PC-3 (cell line): ENCODE measurements at places on chromosomes 16 and 17.

- no peak for DNase-seq
These were observed 425.6 kb upstream of the SALL1 start for GRCh38 chr16:51576498-51577195.

DNA sequence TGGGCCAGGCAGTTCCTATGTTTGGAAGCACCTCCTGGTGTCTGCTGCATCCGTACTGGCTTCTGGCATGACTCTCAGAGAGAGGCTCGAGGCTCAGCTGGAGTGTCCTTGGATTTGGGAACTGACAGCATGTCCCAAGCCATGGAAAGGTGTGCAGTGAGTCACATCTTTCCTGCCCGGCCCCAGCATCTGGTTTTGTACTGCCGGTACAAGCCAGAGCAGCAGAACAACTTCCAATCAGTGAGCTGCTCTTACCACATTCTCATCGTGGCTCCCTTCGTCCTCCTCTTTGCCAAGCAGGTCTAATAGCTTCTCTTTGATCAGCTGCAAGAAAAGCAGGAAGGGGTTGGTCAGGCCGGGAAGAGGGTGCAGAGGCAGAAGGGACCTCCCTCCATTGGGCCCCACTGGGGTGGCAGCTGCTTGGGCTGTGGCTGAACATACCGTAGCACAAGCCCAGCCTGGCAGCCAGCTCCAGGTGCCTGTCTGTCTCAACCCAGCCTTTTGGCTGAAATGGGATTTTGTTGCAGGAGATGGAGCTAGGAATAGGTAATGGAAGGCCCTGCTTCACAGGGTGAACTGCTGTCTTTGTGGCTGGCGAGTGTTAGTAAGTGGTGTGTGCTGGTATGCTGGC lies 24.2 kb downstream of the SPACA3 start:
- DNase-seq, result no peak

- DNase-seq, result no peak
These were observed 5.4 kb upstream of the BBS2 start for GRCh38 chr16:56525236-56525635.

DNA sequence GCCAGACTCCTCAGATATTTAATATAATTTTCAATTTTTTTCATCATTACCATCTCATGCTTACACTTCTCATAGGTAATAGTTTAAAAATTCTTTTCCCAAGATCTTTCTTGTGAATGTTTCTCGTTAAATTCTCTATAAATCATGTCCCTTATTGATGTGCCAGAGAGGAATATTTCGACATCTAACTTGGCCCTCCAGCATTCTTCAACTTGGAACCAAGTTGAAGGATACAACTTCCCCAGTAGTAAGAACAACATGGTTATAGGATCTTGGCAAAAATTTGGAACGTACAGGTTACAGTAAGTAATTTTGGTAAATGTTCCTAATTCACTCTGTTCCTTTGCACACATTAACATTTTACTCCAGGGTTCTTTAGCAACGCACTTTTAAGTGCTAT lies 731.8 kb downstream of the CDH11 start:
- no peak for DNase-seq

DNA sequence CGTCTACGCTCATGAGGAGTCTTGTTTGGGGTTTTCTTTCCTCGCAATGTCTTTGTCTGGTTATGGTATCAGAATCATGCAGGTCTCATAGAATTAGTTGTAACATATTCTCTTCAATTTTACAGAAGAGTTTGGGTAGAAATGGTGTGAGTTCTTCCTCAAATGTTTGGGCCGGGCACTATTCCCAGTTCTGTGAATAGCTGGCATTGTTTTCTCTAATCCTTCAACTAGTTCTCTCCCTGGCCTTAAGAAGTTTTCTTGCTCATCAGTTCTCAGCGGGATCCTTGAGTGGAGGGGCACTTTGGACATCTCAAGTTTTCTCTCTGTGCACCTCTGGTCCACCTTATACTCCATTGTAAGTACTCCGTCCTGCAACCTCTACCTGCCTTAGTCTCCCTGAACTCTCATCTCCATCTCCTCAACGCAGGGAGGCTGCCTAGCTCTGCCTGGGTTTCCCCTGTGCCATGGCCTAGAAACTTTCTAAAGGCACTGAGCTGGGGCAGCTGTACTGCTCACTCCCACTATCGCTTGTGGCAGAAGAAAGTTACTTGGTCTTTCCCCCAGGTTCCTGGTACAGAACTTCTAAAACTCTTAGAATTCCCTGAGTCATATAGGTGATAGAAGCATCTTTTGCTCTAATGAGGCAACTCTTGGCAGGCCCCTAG lies 16.9 kb downstream of the NSMCE1 start:
- DNase-seq, result no peak

GRCh38 chr17:83081684-83082201 lies 2.3 kb downstream of the METRNL start:
- DNase-seq, result no peak
